ENCODE measurements at places on chromosomes 16 and 17.

DNA sequence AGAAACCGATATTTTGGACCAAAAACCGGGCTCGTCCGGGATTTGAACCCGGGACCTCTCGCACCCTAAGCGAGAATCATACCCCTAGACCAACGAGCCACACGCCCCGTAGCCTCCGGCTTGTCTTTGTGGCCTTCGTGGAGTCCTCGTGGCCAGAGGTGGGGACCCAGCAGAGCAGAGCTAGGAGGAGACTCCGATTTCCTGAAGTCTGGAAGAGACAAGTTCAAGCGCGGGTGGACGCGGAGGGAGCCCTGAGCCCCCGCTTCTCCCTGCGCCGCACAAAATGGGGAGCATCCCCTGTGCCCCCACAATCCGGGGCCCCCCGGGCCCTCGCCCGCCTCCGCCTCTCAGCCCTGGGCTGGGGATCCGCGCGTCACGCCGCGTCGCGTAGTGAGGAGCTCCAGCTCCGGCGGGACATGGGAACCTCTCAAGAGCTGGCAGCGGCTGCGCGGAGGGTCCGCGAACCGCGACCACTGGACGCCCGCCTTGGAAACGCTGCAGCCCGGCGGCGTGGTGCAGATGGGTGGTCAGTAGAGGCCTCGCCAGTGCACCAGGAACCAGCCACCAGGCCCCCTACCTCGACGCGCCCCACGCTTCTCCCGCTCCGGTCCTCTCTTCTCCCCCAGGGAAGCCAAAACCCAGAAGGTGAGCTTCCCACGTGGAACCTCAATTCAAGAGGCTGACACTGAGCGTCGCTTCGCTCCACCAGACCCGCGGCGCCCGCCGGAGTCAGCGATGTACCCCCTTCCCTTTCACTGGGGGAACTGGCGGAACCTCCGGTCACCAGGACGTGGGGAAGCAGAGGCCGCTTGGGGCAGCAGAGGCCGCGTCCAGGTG, 5.2 kb upstream of the OR1F1 start:
- DNase-seq, result no peak

DNA sequence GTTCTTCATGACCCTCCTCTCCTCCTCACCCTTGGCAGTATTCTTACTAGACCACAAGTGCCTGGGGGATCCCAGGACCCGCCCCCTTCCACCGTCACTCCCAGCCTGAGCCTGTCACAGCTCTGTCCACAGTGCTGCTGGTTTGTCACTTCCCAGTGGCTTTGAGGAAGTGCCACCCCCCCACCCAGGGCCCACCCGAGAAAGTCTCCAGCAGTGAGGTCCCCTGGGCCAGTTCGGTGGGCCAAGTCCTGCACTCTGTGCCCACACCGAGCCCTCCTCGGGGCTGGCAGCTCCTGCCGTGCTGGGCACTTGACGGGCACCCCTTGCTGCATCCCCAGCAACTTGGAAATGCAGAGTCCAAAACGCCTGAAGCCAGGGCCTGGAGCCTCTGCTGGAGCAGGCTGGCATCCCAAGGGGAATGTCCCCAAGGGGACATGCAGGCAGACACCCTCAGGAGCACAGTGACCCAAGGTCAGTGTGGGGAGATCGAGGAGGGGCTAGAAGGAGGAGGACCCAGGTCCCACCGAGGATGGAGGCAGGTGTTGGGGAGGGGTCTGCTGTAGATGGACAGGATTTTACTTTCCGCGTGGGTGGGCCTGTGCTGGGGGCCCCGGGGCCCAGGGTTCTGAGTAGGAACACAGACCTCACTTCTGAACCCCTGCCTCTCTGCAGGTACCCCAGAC, 15.5 kb downstream of the MMP15 start:
- no peak for DNase-seq

- DNase-seq, result no peak
Measured at GRCh38 chr16:27408012-27408601, 6.1 kb downstream of the IL21R start.

GRCh38 chr17:27609611-27610303, 21.2 kb upstream of the LGALS9 start:
- DNase-seq, result peak; percentile 21

DNA sequence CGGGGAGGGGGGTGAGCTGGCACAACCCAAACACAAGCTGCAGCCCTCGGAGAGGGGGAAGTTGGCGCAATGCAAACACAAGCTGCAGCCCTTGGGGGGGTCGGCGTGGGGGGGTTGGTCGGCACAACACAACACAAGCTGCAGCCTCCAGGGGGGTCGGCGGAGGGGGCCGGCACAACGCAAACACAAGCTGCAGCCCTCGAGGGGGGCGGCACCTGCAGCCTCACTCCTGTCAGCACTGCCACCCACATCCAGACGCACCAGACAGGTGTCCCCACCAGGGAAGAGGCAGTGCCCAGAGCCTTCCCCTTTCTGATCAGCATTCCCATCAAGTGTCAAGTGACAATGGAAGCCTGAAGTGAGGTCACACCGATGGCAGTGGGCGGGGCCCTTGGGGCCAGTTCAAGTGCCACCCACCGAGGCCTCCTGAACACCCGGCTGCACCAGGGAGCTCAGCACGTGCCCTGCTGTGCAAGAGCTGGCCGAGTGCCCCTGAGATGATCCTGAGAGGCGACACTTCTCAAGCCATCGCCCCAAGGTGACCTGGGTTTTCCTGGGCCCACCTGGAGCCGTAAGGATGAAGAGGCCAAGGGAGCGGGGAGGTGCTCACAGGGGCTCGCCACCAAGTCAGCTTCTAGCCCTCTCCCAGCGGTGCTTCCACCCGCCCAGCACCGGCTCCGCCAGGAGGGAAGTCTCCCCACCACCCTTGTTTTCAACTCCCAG, 59.3 kb downstream of the KLHDC4 start:
- DNase-seq, result peak; percentile 84

- peak; percentile 28 for DNase-seq
Measured at GRCh38 chr16:89860747-89861304, 12.6 kb upstream of the TCF25 start.

DNA sequence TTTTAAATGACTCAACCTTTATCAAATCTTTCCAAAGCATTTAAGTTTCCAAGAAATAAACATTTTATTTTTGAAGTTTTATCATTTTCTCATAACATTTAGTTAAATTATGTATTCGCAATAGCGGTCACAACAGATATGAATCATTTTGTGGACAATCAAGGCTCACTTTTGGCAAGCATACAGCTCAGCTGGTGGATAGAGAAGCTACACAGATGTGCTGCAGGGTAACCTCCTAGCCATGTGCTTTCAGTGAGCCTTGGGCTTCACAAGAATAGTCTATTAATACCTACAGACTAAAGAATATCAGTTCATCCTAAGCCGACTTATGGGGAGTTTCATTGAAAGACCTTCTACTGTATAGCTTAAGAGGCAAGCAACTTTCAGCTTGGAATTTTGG, 144.8 kb downstream of the MRTFB start:
- no peak for DNase-seq

Measured in DMS153 (cell line).